ENCODE measurements at places on chromosomes 4 and X. TPM values are rescaled to one million over a fixed set of nuclear protein-coding genes. Genes with fewer than 3 reads are reported as not detected.

The PCDH11X gene
- total RNA-seq, result not detected

The SLC2A9 gene
- 2.3 TPM for total RNA-seq

The VCX3A gene
- not detected for total RNA-seq

The OPRPN gene
- total RNA-seq, result not detected

The TRPC3 gene
- not detected for total RNA-seq

The MAGED1 gene
- 72.1 TPM for total RNA-seq

The ADH7 gene
- not detected for total RNA-seq

The MCF2 gene
- total RNA-seq, result 0.20 TPM

The ELK1 gene
- 11.9 TPM for total RNA-seq

The OTUD5 gene
- total RNA-seq, result 14.2 TPM

The NHSL2 gene
- total RNA-seq, result 0.92 TPM

The TNMD gene
- 0.46 TPM for total RNA-seq

The NAT8L gene
- total RNA-seq, result 5.4 TPM

The AWAT2 gene
- total RNA-seq, result not detected

The SNCA gene
- total RNA-seq, result 0.35 TPM

The MAGEB10 gene
- not detected for total RNA-seq

The NXF2B gene
- total RNA-seq, result not detected

The LINC00632 gene
- 35.1 TPM for total RNA-seq

The FAM47A gene
- total RNA-seq, result not detected

The CXXC4 gene
- 1.6 TPM for total RNA-seq

The MAGEE1 gene
- 1.6 TPM for total RNA-seq

The DACH2 gene
- 0.32 TPM for total RNA-seq

The LDB2 gene
- total RNA-seq, result 5.7 TPM

The HSD17B13 gene
- total RNA-seq, result 0.38 TPM

The SYTL5 gene
- total RNA-seq, result 2.4 TPM

The VCX2 gene
- not detected for total RNA-seq

The RAB33A gene
- not detected for total RNA-seq

The POF1B gene
- total RNA-seq, result 6.0 TPM

The TMEM47 gene
- 2.6 TPM for total RNA-seq

The STPG2 gene
- total RNA-seq, result 0.91 TPM

The DNAAF6 gene
- total RNA-seq, result not detected

The ODAPH gene
- total RNA-seq, result not detected

The CFI gene
- 17.9 TPM for total RNA-seq

The CXCL3 gene
- total RNA-seq, result 0.60 TPM

The TLR10 gene
- total RNA-seq, result 0.16 TPM

The NDST3 gene
- not detected for total RNA-seq

The MRFAP1 gene
- 70.2 TPM for total RNA-seq

The SERPINA7 gene
- 0.32 TPM for total RNA-seq

The AREG gene
- total RNA-seq, result 0.28 TPM

The DKK2 gene
- total RNA-seq, result not detected

The TLR1 gene
- total RNA-seq, result 5.1 TPM

The LGI2 gene
- 0.67 TPM for total RNA-seq

The NR0B1 gene
- total RNA-seq, result 0.13 TPM

The SFRP2 gene
- total RNA-seq, result 91.0 TPM
